D721Med (cell line): ENCODE measurements at places on chromosomes 13 and 19.

DNA sequence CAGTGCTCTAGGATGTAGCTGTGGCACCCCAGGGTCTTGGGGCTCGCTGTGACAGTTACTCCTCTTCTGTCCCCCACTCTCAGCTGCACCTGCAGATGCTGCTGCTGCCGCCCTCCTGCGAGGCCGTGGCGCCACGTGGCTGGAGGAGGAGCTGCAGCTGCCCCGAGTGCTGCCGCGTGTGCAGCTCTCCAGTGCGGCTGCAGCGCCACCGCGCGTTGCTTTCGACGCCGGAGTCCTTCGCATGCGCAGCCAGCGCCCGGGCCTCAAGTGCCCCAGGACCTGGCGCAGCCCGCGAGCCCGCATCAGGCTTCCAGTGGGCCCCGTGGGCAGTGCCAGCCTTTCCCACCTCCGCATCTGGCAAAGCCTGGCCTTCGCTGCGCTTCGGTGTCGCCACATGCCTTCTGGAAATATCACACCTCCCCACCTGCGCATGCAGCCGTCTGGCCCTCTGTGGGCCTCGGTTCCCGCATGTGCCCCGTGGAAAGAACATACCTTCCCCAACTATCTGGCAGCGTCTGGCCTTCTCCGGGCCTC, 692 bp upstream of the ZNF580 start:
- DNase-seq: no peak

- DNase-seq: no peak
Observed at GRCh38 chr19:15108145-15108844, 1.1 kb downstream of the SYDE1 start.

DNA sequence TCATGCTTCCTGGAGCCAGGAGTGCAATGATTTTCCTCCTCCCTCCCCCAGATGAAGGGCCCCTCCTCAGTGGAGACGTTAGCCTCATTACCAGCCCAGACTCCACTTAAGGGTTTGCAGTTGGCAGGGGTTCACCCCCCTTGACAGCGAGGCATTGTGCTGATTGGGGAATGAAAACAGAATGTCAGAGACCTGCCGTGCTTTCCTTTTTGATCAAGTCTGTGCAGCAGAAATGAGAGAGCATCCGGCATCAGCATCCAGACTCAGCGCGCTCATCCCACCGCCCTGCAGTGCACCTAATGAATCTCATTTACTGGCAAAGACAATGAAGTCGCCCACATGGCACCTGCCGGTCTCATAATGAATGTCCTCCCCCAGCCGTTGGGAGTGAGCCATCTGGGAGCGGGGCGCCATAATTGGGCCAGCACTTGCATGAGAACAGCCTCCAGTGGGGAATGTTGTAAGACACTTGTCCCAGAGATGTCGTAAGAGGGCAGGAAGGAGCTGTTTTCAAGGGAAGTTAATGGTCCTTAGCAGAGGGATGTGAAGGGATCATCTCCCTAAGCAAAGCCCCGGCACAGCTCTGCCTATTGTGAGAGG, 98.3 kb upstream of the UQCRFS1 start:
- no peak for DNase-seq

DNA sequence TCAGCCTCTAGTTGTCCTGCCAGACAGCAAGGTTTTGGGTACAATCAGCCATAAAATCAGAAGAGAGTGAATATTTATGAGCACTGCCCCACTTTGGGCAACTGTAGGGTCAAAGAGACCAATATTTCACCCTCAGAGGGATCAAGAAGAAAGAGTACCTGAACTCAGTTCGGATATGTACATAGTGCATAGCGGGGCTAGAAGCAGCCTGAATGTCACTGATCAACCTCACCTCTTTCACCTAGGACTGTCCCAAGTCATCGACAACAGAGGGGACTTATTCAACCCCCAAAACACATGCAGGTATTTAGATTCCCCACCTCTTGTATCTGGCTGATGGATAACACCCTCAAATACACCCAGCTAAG, 446.9 kb downstream of the COG6 start:
- no peak for DNase-seq

DNA sequence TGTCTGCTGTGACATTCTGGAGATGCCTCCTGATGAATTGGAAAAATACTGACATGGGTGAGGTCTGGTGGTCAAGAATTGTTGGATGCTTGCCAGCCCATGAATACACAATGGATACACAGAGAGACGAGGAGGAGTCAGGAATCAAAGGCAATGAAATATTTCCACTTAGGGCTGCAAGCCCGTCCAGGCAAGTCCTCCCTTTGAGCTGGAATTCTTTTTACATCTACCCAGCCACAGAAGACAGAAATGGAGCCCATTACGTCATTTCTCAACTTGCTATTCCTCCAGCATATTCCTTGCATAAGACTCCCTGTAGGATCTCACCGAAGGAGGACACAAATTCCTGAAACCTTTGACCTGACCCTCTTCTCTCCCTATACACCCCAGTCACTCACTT, 15.7 kb upstream of the IGFL4 start:
- no peak for DNase-seq

- DNase-seq: no peak
Observed at GRCh38 chr19:45598267-45599001, 3.6 kb downstream of the GPR4 start.

DNA sequence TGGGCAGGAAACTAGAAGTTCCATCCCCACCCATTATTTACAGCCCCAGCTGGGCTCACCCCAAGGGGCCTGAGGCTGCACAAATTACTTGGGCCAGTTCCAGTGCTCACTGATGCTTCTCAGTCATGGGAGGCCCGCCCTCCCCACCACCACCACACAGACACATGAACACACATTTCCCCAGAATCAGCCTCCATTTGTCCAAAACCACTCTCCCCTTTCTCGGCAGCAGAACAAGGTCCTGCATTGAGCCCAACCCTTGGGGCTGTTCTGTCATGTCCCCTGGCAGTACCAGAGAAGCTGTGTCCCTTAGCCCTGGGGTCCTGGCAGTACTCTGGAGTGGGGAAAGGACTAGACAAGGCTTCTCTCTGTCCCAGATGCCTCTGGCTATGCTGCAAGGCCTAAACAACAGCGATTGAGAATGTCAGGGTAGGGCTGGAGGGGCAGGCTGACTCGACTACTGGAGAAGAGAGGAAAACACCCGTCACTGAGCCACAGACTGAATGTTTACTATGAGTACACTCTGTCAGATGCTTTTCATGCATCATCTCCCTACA, 21.8 kb downstream of the SAMD4B start:
- no peak for DNase-seq

GRCh38 chr19:47418692-47419029, 666 bp downstream of the MEIS3 start:
- DNase-seq: no peak

GRCh38 chr19:18417250-18418028, 1.8 kb upstream of the SSBP4 start:
- DNase-seq: peak; percentile 74

- no peak for DNase-seq
Observed at GRCh38 chr19:29983568-29983967, 41.5 kb downstream of the URI1 start.
